PC-3 (cell line): ENCODE measurements at places on chromosomes 1 and 21. TPM values are rescaled to one million over a fixed set of nuclear protein-coding genes. Genes with fewer than 3 reads are reported as not detected.
A peak's percentile ranks its signal among the peaks of the same experiment; 100 is the strongest.

The HDAC1 gene
- 182 and 184 TPM in 2 replicates for total RNA-seq

GRCh38 chr1:245546875-245547274 is 392.1 kb downstream of the KIF26B start:
- no peak for DNase-seq
- no peak overlapping the region for H3K4me3 ChIP-seq
- H3K4me1 ChIP-seq: no peaks in the 10 kb centered on the region
- H3K27ac ChIP-seq: no peak overlapping the region
- H3K27me3 ChIP-seq: peaks cover 60% of the 10 kb centered on the region

The NCDN gene
- total RNA-seq: 25.2 and 30.2 TPM in 2 replicates

GRCh38 chr1:159122005-159122621 is 45.5 kb upstream of the AIM2 start:
- peaks cover 71% of the 10 kb centered on the region for H3K27me3 ChIP-seq
- peak; percentile 40 for DNase-seq
- no peak overlapping the region for H3K4me3 ChIP-seq
- no peaks in the 10 kb centered on the region for H3K4me1 ChIP-seq
- H3K27ac ChIP-seq: no peak overlapping the region

DNA sequence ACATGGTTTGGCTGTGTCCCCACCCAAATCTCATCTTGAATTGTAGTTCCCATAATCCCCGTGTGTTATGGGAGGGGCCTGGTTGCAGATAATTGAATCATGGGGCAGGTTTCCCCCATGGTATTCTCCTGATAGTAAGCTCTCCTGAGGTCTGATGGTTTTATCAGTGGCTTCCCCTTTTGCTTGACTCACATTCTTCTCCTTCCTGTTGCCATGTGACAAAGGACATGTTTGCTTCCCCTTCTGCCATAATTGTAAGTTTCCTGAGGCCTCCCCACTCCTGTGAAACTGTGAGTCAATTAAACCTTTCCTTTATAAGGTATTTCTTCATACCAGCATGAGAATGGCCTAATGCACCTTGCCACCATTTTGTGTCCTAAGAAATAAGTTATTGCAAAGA is 415.0 kb downstream of the COL11A1 start:
- 0 out of 2 replicates have a peak, but pooled peaks cover 3% of the 10 kb centered on the region for H3K27me3 ChIP-seq
- no peak for DNase-seq
- H3K4me3 ChIP-seq: no peak overlapping the region
- H3K36me3 ChIP-seq: no peaks in the 10 kb centered on the region
- H3K4me1 ChIP-seq: no peaks in the 10 kb centered on the region
- no peak overlapping the region for H3K27ac ChIP-seq

The NR1I3 gene
- not detected in 2 replicates for total RNA-seq

- H3K36me3 ChIP-seq: no peaks in the 10 kb centered on the region
- H3K27me3 ChIP-seq: peaks cover 21% of the 10 kb centered on the region
- no peak overlapping the region for H3K27ac ChIP-seq
- H3K4me3 ChIP-seq: no peak overlapping the region
- no peaks in the 10 kb centered on the region for H3K4me1 ChIP-seq
These were observed 23.4 kb downstream of the SLAMF6 start for GRCh38 chr1:160499631-160500030.

DNA sequence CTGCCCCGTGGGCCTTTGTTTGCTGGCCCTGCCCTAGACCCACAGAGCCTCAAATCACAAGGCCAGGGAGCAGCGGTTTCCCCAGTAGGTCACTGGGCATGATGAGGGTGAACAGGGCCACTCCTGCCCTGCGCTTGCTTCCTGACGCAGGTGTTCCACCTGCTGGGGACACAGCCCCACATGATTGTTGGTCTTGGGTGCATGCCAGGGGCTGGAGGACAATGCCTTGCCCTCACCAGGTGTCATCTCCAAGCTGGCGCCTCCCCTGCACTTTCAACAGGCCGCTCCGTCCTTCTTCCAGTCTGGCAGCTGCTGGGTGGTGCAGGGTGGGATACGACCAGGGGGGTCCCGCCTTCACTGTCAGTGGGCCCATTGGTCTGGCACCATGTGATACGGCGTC is 24.3 kb downstream of the IL10RB start:
- no peaks in the 10 kb centered on the region for H3K27me3 ChIP-seq
- H3K4me1 ChIP-seq: peaks cover 15% of the 10 kb centered on the region
- no peaks in the 10 kb centered on the region for H3K36me3 ChIP-seq
- H3K27ac ChIP-seq: no peak overlapping the region
- no peak for DNase-seq

The C1orf115 gene
- total RNA-seq: 5.9 and 6.3 TPM in 2 replicates

- no peak overlapping the region for H3K27ac ChIP-seq
- H3K4me3 ChIP-seq: no peak overlapping the region
- H3K4me1 ChIP-seq: peaks cover 15% of the 10 kb centered on the region
- H3K27me3 ChIP-seq: no peaks in the 10 kb centered on the region
- DNase-seq: no peak
These were observed 310.2 kb downstream of the PTPRU start for GRCh38 chr1:29546496-29546895.

The TSPAN2 gene
- total RNA-seq: 1.3 and 1.7 TPM in 2 replicates

- H3K4me1 ChIP-seq: peaks cover 6% of the 10 kb centered on the region; the same call in 1 of the 2 replicates
- H3K27me3 ChIP-seq: no peaks in the 10 kb centered on the region
- H3K27ac ChIP-seq: 0 out of 2 replicates have a peak overlapping the region, but pooled peaks have one; percentile 7
- peak; percentile 84 for DNase-seq
These were observed 71.7 kb upstream of the ETS2 start for GRCh38 chr21:38733972-38734546.

The PPM1J gene
- total RNA-seq: 0.80 and 1.4 TPM in 2 replicates

The GNAT2 gene
- total RNA-seq: 0.29 and 0.69 TPM in 2 replicates

DNA sequence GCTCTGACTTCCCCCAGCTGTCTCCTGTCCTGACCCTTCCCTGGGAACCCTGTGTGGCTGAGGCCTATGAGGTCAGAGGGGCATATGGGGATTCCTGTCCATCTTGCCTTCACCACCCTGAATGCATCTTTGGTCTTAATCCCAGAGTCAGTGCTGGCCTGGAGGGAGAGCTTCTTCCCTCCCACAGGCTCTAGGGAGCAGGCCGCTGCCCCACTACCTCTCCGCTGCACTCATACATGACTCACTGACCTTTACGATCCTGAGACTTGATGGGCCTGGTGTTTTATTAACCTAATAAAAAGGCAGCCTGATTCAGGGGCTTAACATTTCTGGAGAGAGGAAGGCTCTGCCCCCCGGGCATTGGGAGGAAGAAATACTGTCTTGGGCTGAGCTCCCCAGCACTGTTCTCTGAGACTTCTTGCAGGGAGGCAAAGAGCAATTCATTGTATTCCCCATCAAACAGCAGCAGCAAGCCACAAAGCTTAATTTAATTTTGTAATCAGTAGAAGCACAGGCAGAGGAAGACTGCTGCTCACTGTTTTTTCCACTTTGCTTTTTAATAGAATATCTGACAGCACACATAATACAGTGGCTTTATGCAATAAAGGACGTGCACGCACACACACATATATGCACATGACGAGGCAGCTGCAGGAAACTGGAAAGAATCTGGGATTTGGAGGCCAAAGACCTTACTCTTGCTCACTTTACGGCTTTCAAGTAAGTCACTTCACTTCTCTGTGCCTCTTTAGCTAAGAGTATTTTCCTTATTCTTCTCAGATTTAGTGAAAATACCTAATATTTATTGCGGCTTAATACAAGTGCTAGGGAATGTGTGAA is 89.2 kb upstream of the GRIK3 start:
- H3K4me1 ChIP-seq: no peaks in the 10 kb centered on the region
- H3K27ac ChIP-seq: no peak overlapping the region
- no peaks in the 10 kb centered on the region for H3K36me3 ChIP-seq

DNA sequence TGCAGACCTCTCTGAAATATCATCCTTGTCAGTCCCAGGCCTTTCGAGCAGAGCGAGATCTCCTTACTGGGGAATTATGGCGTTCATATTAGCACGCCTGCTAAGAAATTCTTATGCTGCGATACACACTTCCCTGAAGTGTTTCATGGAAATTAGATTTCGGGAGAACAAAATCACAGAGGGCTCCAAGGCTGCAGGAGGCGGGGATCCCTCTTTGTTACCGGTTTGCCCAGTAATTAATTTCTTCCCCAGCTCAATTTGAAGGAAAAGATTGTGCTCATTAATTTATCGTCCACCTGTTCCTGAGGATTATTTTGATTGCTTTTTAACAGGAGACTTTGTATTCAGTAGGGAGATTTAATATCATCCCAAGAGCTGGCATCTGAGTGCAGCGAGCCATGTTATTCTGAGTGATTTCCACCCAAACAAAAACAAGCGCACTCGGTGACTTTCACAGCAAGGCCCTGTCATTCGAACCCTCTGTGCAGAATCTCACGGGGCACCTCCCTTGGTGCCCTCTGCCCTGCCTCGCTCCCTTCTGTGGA is 202.3 kb upstream of the GALNT2 start:
- peaks cover 47% of the 10 kb centered on the region for H3K27me3 ChIP-seq
- no peak overlapping the region for H3K27ac ChIP-seq
- H3K4me1 ChIP-seq: peaks cover 7% of the 10 kb centered on the region
- no peak overlapping the region for H3K4me3 ChIP-seq

DNA sequence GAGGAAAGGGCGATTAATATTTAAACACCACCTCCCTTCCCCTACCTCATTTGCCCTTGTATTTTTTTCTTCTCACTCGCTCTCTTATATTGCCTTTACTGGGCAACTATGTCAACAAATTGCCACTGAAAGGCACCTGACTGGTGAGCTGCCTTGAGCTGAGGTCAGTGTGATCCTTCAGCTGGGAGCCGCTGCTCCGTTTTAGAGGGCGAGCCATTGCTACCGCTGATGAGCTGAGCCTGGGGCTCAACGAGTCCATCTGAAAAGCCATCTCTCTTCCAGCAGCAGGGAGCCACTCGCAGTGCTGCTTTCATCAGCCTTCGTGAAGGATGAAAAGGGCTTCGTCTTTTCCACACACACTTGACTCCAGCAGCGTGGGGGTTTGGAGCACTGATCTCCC is 108.0 kb upstream of the KIF26B start:
- DNase-seq: no peak
- H3K4me1 ChIP-seq: no peaks in the 10 kb centered on the region
- H3K36me3 ChIP-seq: no peaks in the 10 kb centered on the region
- H3K4me3 ChIP-seq: no peak overlapping the region
- no peak overlapping the region for H3K27ac ChIP-seq

- no peak overlapping the region for H3K4me3 ChIP-seq
- no peak overlapping the region for H3K27ac ChIP-seq
- no peak for DNase-seq
These were observed 67.6 kb upstream of the NEK2 start for GRCh38 chr1:211742889-211743529.

- H3K27me3 ChIP-seq: peaks cover 10% of the 10 kb centered on the region; the same call in 1 of the 2 replicates
- no peaks in the 10 kb centered on the region for H3K36me3 ChIP-seq
- H3K27ac ChIP-seq: no peak overlapping the region
- H3K4me1 ChIP-seq: peaks cover 46% of the 10 kb centered on the region
- DNase-seq: peak; percentile 80
- H3K4me3 ChIP-seq: no peak overlapping the region
These were observed 318.8 kb upstream of the FAM78B start for GRCh38 chr1:166485620-166486019.

DNA sequence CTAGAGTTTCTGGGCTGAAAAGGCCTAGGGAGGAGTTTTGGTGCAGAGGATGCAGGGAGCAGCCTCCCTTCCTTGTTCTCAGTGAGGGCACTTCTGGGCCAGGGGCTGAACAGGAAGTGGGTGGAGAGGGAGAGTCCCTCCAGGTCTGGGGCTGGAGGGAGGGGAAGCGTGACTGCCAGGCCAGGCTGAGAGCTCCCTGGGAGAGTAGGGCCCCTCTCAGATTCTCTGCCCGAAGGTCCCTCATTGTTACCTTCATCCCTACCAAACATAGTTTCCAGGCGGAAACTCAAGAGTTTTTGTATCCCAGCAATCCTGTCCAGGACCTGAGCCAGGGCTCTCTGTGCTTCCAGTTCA is 36.8 kb downstream of the CITED4 start:
- H3K27ac ChIP-seq: no peak overlapping the region
- no peaks in the 10 kb centered on the region for H3K36me3 ChIP-seq
- H3K27me3 ChIP-seq: no peaks in the 10 kb centered on the region
- no peak overlapping the region for H3K4me3 ChIP-seq
- H3K4me1 ChIP-seq: no peaks in the 10 kb centered on the region

DNA sequence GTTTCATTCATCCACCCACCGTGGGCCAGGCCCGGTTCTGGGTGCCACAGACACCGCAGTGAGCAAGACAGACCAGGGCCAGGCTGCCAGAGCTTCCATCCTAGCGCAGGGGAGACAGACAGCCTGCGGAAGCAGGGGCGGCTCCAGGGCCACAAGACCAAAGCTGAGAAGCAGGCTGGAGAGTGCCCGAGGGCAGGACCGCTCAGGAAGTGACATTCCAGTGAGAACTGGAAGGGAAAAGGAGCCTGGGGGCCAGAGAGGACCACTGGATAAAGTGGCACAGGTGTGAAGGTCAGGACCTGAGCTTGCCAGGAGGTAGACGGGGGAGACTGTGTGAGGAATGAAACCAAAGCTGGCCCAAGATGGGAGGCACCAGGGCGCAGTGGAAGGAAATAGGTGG is 59.5 kb upstream of the EFHD2 start:
- no peaks in the 10 kb centered on the region for H3K36me3 ChIP-seq
- H3K27ac ChIP-seq: no peak overlapping the region
- no peak for DNase-seq

The DIO1 gene
- not detected in 2 replicates for total RNA-seq

GRCh38 chr1:154972213-154972516 is 1.6 kb upstream of the SHC1 start:
- no peaks in the 10 kb centered on the region for H3K27me3 ChIP-seq
- peak overlapping the region; percentile 96 for H3K27ac ChIP-seq
- H3K4me1 ChIP-seq: peaks cover 51% of the 10 kb centered on the region
- DNase-seq: no peak
- peaks cover 10% of the 10 kb centered on the region; the same call in 1 of the 2 replicates for H3K36me3 ChIP-seq

GRCh38 chr1:40267767-40268187 is 9.7 kb downstream of the ZMPSTE24 start:
- peak; percentile 83 for DNase-seq
- no peak overlapping the region for H3K4me3 ChIP-seq
- peaks cover 14% of the 10 kb centered on the region for H3K4me1 ChIP-seq
- no peaks in the 10 kb centered on the region for H3K27me3 ChIP-seq

The C1orf185 gene
- total RNA-seq: not detected in 2 replicates

DNA sequence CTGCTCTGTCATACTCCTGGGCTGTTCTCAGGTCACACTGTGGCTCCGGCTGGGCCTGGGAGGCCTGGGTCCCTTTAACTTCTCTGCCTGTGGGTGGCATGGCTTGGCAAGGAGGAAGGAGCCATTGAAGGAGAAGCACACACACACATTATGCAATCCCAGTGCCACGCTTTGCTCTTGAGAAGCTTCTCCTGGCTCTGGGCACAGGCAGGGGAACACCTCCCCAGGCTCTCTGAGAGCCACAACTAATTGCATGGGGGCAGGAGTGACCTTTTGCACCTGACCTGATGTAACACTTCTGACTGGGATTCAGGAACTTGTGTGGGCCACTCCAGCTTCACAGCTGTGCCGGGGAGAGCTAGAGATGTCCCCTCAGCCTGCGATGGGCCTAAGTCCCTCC is 23.1 kb downstream of the LGR6 start:
- no peak overlapping the region for H3K27ac ChIP-seq
- H3K4me1 ChIP-seq: peaks cover 6% of the 10 kb centered on the region; the same call in 1 of the 2 replicates
- H3K27me3 ChIP-seq: no peaks in the 10 kb centered on the region
- no peaks in the 10 kb centered on the region for H3K36me3 ChIP-seq

GRCh38 chr1:209692296-209692695 is 12.3 kb upstream of the HSD11B1 start:
- peak overlapping the region; percentile 34 for H3K27ac ChIP-seq
- no peak overlapping the region for H3K4me3 ChIP-seq
- no peak for DNase-seq
- no peaks in the 10 kb centered on the region for H3K27me3 ChIP-seq
- peaks cover 39% of the 10 kb centered on the region for H3K4me1 ChIP-seq
